T47D (cell line): ENCODE measurements at places on chromosomes 7 and 10.

DNA sequence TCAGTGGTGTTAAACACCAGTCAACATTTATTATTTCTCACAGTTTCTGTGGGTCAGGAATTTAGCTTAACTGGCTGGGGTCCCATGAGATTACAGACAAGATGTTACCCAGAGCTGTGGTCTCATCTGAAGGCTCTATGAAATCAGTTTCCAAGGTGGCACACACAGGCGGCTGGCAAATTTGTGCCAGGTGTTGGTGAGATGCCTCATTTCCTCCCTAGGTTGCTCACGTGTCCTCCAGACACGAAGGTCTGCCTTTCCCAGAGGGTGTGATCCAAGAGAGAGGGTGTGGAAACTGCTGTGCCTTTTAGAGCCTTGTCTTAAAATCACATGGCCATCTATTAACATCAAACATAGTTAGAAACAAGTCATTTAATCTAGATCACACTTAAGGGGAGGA, 209.0 kb downstream of the JCAD start:
- no peak for DNase-seq

DNA sequence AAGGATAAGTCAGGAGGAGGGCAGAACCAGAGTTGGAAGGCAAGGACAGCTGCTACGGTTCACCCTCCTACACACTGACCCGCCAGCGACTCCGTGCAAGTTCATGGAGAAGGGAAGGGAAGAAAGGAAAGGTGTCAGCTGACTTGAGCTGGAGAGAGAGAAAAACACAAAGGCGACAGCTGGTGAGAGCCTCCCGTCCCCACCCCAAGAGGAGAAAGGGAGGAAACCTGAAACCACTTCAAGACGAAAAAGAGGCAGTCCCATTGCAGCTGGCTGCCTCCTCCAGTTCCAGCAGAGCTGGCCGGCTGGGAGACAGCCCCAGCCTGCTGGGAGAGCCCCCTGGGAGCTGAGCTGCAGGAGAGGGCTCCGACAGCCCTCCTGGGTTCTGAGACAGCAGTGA, 75.2 kb downstream of the PARD3 start:
- DNase-seq = peak; percentile 63

GRCh38 chr10:80051993-80052392, 26.5 kb upstream of the TMEM254 start:
- DNase-seq = no peak

DNA sequence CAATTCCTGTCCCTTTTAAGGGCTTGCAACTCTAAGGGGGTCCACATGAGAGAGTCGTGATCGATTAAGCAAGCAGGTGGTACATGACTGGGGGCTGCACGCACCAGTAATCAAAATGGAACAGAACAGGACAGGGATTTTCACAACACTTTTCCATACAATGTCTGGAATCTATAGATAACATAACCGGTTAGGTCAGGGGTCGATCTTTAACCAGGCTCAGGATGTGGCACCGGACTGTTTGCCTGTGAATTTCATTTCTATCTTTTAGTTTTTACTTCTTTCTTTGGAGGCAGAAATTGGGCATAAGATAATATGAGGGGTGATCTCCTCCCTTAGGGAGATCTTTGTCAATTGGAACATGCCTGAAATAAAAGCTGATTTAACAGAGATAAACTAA, 370.1 kb downstream of the IPMK start:
- DNase-seq = no peak

GRCh38 chr7:23333671-23334246, 34.6 kb downstream of the MALSU1 start:
- no peak for DNase-seq

DNA sequence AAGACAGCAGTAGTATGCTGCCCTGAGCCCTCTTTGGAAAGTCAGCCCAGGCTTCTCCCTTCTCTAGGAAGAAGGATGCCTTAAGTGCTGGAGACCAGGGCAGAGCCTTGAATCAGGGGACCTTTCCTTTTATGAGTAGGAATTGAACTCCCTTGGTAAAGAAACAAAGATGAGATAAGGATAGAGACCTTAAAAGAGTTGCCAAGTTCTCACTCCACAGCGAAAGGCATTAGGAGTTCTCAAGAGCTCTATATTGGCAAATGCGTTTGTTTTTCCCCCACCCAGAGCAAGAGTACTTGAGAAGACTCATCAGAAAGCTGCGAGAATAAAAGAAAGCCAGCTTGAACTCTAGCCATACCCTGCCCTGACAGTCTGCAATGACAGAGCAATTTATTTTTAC, 72.9 kb upstream of the OGDHL start:
- DNase-seq = no peak

- no peak for DNase-seq
Measured at GRCh38 chr7:46746695-46747687, 825.9 kb upstream of the IGFBP3 start.

DNA sequence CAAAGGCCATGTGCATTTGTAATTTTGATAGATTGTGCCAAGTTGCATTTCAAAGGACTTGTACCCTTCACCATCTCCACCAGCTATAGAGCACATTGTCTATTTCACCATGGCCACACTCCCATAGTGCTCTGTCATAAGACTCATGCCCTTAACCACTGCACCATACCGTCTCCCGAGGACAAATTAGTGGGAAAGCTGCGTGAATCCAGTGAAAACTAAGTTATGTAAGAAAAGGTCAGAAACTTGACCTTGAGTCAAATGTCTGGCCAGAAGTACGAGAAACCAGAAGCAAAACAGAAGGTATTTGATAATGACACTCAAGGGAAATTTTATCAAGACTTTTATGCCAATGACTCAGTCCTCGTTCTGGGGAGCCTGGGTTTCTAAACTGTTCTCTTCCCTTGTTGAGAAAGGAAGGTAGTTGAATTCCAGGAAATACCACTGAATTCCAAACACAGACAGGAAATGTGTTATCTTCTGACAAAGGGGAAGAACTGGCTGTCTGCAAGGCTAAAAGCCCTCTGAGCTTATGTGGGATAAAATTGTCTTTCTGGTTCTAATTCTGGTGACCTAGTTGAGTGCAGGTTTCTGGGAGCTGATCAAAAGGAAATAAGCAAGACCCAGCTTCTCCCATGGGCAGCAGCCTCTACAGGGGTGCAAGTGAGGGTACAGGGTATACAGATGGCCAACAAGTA, 49.7 kb downstream of the CDK1 start:
- no peak for DNase-seq

DNA sequence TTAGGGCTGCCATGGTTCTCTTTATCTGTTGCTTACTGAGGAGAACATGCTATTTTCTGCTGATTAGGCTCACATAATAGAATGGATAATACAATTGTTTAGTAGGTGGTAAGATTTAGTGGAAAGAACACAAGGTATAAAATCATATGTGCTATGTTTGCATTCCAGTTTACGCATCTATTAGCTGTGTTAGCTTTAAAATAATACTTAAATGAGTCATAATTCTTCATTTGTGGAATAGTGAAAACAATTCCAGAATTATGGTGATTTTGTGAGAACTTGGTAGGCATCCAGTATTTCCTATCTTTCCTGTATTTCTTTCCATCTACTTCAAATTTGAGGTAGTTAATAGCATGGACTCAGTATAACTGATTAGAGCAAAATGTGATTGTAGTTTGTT, 1585.5 kb upstream of the LRRTM3 start:
- DNase-seq = no peak

DNA sequence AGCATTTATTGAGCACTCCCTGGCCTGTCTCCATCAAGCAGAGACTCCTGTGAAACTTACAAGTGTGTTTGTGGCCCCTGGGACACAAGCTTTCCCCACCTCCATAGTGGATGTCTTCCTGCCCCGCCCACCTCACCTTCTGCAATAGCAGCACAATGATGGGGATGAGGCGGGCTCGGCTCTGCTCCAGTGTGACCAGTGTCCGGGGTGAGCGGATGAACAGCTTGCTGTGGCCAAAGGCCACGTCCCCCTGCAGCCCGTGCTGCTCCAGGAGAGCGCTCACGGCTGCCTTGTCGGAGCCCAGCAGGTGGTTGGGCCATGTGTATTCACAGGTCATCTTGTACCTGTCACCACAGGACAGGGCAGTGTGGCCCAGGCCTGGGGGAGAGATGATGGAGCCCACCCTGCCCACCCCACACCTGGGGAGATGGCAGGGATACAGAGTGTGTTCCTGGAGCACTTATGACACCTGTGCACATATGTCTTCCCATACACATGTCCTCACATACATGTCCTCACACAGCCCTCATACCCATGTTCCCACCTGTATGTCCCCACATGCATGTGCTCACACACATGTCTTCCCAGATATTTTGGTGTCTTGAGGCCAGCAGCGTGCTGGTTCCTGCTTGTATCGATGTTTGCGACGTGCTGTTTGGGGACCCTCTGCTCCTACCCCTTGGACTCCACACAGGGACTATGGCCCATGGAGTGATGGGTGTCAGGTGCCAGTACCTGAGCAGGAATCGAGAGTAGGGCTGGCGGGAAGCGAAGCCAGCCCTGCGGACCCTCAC, 12.7 kb downstream of the MYO1G start:
- no peak for DNase-seq

DNA sequence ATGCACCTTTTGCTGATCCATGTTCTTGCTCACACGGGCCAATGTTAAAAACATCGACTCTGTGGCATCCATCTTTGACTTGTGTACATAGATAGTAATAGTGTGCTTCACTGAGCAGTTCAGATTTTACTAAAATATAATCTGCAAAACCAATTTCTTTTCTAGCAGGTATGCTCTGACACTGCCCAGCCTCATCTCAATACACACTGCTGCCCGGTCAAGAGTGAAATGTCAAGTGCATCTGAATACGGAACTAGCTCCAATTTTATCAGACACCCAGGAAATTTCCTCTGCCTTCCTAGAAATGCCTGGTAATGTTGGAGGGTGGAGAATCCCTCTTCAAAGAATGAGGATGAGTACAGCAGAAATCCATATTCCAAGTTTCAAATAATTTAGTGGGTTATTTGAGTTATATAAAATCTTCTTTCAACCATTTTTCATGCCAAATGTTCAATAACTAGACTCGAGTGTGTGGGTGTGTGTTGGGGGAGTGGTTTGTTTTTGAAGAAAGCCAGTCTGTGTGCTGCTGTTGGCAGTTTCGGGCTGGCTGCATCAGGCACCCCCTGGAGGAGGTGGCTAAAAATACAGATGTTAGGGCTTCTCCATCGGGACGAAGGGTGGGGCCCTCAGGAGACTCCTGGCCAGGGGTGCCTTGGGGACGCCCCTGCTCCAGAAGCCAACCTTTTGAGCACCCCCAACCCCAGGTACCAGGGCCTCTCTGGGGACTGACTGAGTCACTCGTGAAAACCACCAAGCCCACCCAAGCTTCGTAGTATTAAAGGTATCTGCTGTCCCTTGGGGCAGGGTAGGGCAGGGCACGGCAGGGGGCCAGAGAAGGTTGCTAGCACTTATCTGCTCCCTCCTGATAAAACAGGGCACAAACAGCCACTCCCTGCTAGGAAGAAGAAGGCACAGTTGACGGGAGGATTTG, 15.4 kb downstream of the CTBP2 start:
- no peak for DNase-seq

DNA sequence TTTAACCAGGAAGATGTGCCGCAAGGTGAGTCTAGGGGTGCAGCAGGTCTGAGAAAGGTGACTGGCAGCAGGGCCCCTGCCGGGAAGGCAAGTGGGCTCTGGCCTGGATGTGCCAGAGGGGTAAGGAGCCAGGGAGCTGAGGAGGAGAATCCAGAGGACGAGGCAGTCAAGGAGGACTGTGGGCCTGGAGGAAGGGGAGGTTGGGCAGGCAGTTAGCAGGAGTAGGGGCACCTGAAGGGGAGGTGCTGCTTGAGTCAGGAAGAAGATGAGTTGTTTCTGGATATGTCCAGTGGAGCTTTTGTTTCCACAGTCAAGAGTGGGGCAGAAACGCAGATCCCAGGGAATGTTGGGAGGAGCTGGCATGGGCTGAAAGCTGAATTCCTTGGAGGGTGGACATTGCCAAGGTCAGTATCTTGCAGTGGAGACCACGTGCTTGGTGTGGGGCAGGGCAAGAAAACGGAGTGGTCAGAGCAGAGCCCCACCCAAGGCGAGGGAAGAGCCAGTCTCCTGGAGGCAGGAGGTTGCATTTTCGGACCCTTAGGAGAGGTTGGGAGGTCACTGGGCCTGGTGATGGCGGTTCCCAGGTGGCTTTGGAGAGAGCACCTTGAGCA, 34.0 kb downstream of the MINDY4 start:
- no peak for DNase-seq

DNA sequence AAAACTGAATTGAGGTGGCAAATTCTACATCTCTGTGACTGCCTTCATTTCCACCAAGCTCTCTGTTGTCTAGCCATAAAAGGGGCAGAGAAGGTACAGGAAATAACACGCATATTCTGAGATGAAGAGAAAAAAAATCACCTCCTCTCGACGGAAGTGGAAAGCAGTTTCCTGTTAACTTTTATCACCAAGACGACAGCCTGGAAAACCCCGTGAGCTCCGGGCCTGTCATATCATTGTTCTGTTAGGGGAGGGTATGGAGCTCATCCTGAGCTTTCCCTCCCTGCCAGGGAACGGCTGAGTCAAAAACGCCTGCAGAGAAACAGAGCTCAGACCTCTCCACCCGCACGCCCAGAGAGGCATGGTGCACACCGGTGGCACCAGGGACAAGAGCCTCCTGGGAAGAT, 200.3 kb downstream of the PRPF18 start:
- DNase-seq = no peak

DNA sequence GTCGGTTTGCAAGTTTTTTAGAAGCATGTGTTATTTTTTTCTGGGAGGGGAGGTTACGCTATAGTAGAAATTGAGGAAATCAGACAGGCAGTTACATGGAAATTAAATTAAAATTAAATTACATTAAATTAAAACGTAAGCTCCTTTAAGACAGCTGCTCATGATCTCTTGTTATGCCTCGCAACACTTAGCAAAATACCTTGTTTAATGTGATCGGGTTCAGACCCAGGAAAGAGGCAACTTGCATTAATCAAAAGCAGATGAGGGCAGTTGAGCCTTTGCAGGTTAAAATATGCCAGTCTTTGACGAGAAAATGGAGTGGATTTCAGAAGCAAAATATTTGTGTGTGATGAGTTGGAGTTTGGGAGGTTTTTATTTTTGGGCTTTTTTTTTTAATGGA, 651.8 kb downstream of the INHBA start:
- DNase-seq = no peak

GRCh38 chr7:123401295-123401694, 133.1 kb downstream of the IQUB start:
- no peak for DNase-seq

- DNase-seq = no peak
Measured at GRCh38 chr7:73732397-73732796, 6.2 kb downstream of the ABHD11 start.

DNA sequence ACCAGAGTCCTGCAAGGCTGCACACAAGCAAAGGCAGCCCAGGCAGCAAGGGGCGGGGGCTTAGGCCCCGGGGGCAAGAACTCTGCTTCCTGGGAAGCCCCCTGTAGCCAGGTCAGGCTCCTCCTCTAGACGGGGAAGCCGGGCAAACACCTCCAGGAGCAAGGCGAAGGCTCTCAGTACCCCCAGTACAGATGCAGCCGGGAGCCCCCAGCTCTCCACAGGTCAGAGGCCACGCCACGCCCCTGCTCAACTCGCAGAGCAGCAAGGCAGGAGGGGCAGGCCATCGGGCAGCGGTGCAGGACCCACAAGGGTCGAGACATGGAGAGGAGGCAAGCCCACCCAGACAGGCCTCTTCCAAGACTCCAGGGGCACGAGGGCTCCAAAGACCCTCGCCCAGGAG, 108.8 kb downstream of the MAD1L1 start:
- no peak for DNase-seq
